ENCODE measurements at places on chromosomes 11 and 22.

DNA sequence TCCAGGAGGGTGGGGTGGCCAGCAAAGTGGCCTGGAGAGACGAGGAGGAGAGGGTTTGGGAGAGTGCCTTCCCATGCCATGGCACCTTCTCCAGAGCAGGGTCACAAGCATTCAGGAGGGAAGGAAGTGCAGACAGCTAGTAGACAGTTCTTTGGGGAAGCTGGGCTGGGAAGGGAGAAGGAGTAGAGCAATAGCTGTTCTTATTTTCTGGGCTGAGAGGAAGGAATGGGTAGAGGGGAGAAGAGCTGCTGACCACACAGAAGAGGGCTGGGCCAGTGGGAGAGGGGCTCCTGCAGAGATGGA lies 14.8 kb upstream of the PICK1 start:
- no peak for DNase-seq

GRCh38 chr11:6473451-6474412 lies at the start of gene TRIM3:
Gene TRIM3 (minus strand): TSS chr11:6473941. CDS start chr11:6465695, 8,246 bp downstream.
- peak; percentile 59 for DNase-seq

- DNase-seq = no peak
Observed at GRCh38 chr11:128904656-128905344, 13.6 kb downstream of the KCNJ5 start.

GRCh38 chr22:17318817-17319216 lies 50.4 kb upstream of the CECR2 start:
- DNase-seq = no peak

- no peak for DNase-seq
Observed at GRCh38 chr11:102026959-102027358, 20.3 kb upstream of the CFAP300 start.

DNA sequence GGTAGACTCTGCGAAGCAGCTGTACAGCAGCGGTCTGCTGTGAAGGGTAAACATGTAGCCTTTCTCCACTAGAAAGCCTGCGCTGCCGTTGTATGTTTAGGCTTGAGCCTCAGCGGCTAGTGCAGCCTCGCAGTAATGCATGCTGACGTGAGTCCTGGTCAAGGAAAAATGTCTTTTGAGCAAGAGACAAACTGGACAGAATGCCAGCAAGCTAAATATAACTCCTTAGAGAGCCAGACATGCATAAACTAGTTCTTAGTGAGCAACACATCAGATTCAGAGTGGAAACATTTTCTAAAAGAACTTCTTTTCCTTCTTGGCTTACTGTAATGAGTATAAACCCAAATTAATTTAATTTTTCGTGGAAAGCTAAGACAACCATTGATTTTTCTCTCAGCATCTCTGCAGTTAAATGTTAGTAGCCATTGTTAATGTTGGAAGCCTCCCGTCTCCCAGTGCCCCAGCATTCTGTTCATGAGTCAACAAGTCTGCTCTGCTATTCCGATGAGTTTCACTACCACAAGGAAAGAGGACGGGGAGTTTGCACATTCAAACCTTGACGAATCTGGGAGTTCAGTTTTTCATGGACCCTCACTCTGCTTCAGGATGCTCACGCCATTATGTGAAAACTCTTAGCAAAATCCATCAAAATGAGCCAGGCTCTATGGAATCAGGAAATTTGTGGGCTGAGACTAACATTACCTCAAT lies 51.4 kb downstream of the JAM3 start:
- DNase-seq = no peak

GRCh38 chr11:127249576-127249975 lies 249.0 kb upstream of the KIRREL3 start:
- DNase-seq = no peak

GRCh38 chr11:78228467-78228866 lies 39.7 kb downstream of the USP35 start:
- DNase-seq = no peak

DNA sequence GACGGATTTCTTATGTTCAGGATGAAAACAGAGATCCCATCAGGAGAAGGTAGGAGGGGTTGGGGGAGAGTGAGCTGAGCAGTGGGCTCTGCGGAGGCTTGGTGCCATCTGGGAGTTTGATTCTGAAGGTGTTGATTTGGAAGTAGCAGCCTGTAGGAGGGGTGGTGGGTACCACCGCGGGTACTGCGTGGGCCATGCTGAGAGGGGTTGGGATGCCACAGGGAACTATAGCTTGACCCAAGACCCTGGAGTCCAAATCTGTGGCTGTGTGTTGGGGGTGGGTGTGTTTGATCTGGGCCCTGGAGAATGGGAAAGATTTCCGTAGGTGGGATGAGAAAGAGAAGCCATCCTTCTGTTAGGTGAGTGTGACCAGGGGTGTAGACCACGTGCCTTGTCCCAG lies 5.0 kb downstream of the INCENP start:
- no peak for DNase-seq

DNA sequence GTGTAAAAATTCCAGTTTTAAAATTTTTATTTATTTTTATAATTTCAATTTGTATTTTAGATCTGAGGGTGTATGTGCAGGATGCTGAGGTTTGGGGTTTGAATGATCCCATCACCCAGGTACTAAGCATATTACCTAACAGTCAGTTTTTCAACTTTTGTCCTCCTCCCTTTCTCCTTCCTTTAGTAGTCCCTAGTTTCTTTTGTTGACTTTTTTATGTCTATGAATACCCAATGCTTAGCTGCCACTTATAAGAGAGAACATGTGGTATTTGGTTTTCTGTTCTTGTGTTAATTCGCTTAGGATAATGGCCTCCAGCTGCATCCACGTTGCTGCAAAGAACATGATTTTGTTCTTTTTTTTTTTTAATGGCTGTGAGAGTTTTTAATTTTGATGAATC lies 35.7 kb upstream of the UCP3 start:
- no peak for DNase-seq

Data from activated CD8-positive, alpha-beta memory T cell treated with anti-CD3 and anti-CD28 coated beads for 4 hours (primary cell).